Gastrocnemius medialis (tissue), 4 donors: ENCODE measurements at places on chromosomes 7 and 10. TPM values are rescaled to one million over a fixed set of nuclear protein-coding genes. Genes with fewer than 3 reads are reported as not detected.

CALML3 gene
- total RNA-seq, result not detected

ITPRID1 gene
- not detected for total RNA-seq

CPSF4 gene
- 40.4 TPM for total RNA-seq

TEX36 gene
- total RNA-seq, result not detected

FAM13C gene
- total RNA-seq, result 13.8 TPM

ANKRD1 gene
- total RNA-seq, result 53.6 TPM

ACBD7 gene
- total RNA-seq, result not detected

SGCE gene
- 6.8 TPM for total RNA-seq

CCDC186 gene
- total RNA-seq, result 10.7 TPM

MPP7 gene
- total RNA-seq, result 8.5 TPM

LGI1 gene
- 0.33 TPM for total RNA-seq

PAX4 gene
- total RNA-seq, result not detected

ZNF853 gene
- 14.1 TPM for total RNA-seq

NKX2-3 gene
- not detected for total RNA-seq

PLEKHS1 gene
- total RNA-seq, result not detected

USP54 gene
- total RNA-seq, result 163 TPM

HTR5A gene
- total RNA-seq, result not detected

SLC39A12 gene
- total RNA-seq, result not detected

FKBP6 gene
- not detected for total RNA-seq

EGR2 gene
- total RNA-seq, result 0.40 TPM

CTAGE6 gene
- 1.2 TPM for total RNA-seq

AKR1C4 gene
- not detected for total RNA-seq

OR6B1 gene
- not detected for total RNA-seq

DNA2 gene
- total RNA-seq, result 2.1 TPM

AASS gene
- 9.8 TPM for total RNA-seq

CYP3A5 gene
- 9.2 TPM for total RNA-seq

MINDY3 gene
- total RNA-seq, result 12.6 TPM

LDB3 gene
- 280 TPM for total RNA-seq

JCAD gene
- 6.8 TPM for total RNA-seq

LRRC18 gene
- total RNA-seq, result not detected

GLI3 gene
- total RNA-seq, result 0.71 TPM

SCART1 gene
- total RNA-seq, result 0.11 TPM

BTBD16 gene
- total RNA-seq, result not detected

PAPOLB gene
- not detected for total RNA-seq

OR2A5 gene
- total RNA-seq, result not detected

PRKG1 gene
- total RNA-seq, result 11.9 TPM

KCND2 gene
- total RNA-seq, result 0.93 TPM

KLLN gene
- 0.13 TPM for total RNA-seq

RASA4B gene
- total RNA-seq, result 127 TPM

PSD gene
- total RNA-seq, result 0.35 TPM

CRTAC1 gene
- total RNA-seq, result 3.9 TPM

UPK3BL2 gene
- total RNA-seq, result 3.0 TPM

ABCA13 gene
- not detected for total RNA-seq

PNLIPRP3 gene
- total RNA-seq, result not detected

GBX1 gene
- total RNA-seq, result not detected

CPA2 gene
- total RNA-seq, result not detected
